ENCODE measurements at places on chromosomes 7 and 10. TPM values are rescaled to one million over a fixed set of nuclear protein-coding genes. Genes with fewer than 3 reads are reported as not detected.

DNA sequence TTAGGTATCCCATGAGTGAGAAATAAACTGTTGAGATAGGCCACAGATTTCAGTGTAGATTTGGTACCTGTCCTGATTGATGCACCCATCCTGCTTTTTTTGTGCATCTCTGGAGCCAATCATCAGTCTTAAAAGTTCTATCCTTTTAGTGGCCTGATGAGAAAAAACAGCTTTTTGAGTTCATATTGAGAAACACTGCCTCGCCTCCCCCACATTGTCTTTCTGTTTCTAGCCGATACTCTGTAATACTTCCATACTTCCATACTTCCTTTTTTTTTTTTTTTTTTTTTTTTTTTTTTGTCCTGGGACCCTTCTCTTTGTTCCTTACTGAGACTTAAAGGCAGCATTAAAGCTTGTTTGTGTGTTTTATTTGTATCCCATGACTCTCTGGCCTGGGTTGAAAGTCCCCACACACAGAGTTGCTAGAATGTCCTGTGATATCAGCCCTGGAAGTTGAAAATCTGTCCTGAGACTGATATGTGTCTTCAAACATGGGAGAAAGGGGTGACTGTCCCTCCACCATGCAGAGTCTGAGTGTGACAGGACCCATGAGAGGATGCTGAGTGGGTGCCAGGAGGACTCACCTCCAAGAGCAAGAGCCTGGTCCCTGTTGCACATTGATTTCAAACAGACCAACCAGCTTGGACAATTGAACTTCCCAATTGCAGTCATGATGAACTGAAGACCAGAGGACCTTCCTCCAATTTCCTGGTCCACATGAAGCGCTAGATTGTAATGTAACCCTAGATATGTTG lies 5.7 kb downstream of the ZNF22 start:
- ATAC-seq = no peak

DNA sequence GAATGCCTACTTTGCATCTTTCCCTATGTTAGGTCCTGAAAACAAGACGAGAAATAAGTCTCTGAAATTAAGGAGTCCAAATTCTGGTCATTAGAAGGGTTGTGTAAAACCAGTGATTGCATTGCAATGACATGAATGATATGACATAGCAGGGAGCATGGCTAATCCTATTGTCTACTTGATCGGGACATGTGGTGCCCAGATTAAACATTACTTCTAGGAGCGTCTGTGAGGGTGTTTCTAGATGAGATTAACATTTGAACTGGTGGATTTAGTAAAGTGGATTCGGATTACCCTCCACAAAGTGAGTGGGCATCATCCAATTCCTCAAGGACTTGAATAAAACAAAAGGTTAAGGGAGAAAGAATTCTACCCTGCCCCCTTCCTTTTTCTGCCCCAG lies 434.9 kb upstream of the KLF6 start:
- no peak for ATAC-seq

DNA sequence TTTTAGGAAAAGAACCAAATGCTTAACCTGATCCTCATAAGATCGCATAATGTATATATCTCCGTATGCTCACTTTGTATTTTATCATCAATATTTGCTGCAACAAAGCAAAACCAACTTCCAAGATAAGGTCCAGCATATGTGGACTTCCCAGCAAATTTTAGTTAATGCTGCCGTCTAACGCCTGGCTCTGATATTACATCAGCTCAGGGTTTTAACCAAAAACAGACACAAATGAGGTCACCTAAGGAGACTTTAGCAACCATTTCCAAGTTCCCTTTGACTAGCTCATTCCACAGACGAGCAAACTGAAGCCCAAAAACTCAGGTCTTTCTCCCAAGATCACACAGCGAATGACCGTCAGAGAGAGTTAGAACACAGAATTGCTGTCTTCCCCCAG lies 59.4 kb upstream of the UCN3 start:
- ATAC-seq = no peak

DNA sequence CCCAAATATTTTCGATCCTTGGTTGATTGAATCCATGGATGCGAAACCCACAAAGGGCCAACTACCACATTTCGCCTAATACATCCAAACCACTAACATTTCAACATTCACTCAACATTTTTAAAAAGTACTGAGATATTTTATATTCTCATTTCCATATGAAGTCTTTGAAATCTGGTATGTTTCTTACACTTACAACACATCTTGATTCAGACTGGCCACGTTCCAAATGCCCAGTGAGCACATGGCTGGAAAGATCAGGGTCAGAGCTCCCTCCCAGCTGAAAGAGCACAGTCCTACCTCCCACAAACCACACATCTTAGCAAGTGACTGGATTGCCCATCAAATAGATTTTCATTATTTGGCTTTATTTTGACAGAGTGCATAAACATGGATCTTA lies 18.9 kb downstream of the NCAPG2 start:
- no peak for ATAC-seq

DNA sequence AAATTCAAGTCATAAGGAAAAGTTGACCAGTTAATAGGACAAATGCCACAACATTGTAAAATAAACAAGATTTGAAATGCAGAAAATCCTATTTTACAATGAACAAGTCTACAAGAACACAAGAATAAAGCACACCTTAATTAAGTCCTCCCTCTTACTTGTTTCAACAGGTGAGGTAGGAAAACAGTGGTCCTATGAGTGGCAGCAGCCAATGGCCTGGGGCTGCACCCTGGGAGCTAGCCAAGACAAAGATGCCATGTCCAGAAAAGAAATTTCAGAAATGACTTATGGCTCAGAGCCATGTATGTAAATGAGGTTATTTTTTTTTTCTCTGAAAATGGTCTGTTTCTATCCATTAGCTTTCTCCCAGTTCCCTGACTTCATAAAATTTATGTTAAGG lies 14.3 kb downstream of the KLLN start:
- no peak for ATAC-seq

DNA sequence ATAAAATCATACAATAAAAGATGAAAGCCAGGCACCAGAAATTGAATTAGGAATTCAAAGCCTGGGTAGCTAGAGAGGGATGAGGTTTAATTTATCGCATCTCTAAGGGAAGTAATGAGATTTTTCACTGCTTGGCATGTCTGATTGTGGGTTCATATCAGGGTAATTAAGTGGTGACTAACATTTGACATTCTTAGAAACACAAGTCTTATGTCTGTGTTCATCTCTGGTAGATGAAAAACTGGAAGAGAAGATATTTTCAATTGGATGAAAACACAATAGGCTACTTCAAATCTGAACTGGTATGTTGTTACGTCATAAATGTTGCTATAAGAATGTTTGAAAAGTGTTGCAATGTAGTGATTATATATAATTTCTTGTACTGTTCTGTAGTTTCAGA lies 36.8 kb upstream of the ARMS2 start:
- no peak for ATAC-seq

GRCh38 chr10:3468919-3469638 lies 296.5 kb upstream of the PITRM1 start:
- peak; percentile 27 for ATAC-seq

DNA sequence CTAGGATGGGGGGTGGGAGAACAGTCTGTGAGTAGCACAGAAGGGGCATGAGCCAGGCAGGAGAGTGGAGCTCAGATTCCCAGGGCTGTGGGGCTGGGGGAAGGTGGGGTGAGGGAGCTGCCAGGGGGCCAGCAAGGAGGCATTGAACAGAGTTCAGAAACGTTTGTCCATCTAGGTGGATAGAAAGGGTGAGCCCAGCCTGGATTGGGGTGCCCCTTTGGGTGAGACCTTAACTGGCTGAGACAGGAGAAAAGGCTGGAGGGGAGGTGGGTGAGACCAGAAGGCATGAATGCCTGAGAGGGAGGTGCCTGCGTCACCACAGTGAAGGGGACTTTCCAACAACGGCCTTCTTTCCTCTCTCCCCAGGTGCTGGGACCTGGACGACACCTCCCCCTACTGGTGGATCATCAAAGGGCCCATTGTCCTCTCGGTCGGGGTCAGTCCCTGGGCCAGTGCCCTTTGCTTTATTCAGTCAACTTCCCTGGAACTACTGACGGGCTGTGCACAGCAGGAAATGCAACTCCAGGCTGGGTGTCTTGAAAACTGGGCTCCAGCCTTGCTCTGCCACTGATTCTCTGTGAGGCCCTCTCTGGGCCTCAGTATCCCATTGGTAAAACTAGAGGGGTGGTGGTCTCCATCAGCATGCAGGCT lies 11.0 kb downstream of the GHRHR start:
- ATAC-seq = peak; percentile 96

- peak; percentile 35 for ATAC-seq
These were observed 31.9 kb downstream of the CPED1 start for GRCh38 chr7:121020249-121020988.

- no peak for ATAC-seq
These were observed 69.5 kb downstream of the PAX2 start for GRCh38 chr10:100814751-100815474.

- ATAC-seq = no peak
These were observed 2.3 kb upstream of the CTTNBP2 start for GRCh38 chr7:117875566-117875965.

Gene UPK3BL1
- 37.1 TPM for total RNA-seq

Gene AP5Z1
- 18.0 TPM for total RNA-seq

DNA sequence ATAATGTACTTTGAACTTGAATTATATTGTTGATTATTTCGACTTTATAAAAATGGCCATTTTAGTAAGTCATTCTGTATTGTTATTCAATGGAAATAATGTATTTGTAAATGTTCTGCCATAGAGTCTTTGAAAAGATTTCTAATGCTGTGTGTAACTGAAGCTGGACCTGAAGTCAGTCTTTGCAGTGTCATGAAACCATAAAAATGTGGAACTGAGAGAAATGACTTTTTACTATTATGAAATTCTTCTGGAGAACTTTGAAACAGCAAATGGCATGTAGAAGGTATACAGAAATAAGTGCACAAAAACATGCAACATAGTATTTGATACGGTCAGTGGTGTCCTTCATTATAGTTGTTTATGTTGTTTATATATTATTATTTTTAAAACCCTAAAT lies 59.7 kb upstream of the ADRA2A start:
- no peak for ATAC-seq
